ENCODE measurements at places on chromosomes 7 and 10. TPM values are rescaled to one million over a fixed set of nuclear protein-coding genes. Genes with fewer than 3 reads are reported as not detected.

DNA sequence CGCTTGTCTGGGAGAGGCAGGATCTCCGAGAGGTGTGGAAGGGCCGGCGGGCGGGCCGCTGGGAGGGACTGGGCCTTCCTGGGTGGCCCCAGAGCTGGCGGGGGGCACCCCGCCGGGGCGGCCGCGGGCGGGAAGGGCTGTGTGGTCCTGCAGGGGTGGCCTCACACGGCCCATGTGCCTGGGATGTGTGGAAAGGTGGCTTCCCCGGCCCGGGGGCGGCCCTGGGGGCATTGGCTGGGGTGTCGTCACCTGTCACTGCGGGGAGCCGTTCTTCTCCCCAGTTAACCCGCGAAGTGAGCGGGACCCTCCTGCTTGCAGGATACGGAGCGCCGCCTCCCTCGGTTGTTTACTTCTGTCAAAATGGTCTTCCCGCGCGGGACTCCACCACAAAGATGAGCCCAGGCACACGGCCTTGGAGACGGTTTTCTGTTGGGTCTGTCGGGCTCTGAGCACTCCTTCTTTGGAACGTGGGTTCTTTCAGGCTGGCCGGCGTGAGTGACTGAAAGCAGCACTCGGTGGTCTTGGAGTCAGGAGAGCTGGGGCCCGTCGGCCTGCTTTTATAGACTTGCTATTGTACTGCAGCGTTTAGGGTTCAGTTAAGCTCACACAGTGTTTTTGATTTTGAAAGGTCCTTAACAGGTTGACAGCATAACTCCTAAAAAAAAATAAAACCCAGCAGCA, 700 bp downstream of the SMC3 start:
- peak; percentile 64 for DNase-seq

DNA sequence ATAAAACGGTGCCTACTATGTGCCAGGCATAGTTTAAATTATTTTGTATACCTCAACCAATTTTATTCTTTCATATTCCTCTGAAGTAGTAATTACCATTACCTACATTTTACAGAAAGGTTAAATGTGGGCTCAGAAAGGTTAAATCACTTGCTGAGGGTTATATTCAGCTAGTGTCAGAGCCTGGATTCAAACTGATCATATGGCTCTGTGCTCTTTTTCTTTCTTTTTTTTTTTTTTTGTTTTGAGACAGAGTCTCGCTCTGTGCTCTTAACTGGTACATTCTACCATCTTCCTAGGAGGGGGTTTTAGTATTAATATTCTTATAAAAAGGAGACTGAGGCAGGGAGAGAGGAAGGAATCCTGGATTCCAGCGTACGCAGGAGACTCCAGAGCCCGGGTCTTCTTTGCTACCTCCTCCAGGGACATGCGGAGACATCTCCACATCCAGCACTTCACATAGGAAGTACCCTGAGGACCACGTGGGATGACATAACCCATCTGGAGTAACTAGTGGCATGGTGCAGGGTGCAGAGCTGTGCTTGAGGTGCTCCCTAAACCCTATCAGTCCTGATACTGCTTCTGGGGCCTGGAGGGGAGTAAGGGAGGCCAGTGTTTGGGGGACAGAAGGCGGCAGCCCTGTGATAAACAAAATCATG, 29.6 kb upstream of the ATXN7L1 start:
- no peak for DNase-seq

DNA sequence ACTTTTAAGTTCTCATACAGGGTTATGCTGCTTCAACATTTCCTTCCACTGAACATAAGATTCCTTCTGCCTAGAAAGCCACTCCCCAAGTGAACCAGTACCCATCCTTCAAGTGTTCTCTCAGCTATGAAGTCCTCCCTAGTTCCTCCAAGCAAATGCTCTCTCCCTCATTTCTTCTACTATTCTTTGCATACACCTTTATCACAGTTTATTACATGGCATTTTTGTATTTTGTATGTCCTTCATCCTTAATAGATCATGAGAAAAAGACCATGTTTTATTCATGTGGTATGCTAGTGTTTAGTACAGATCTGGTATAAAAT, 1.9 kb downstream of the SYPL1 start:
- DNase-seq, result no peak

- no peak for DNase-seq
These were observed 111.3 kb downstream of the PTPN20 start for GRCh38 chr10:47022311-47023131.

- DNase-seq, result no peak
These were observed 641.2 kb upstream of the LRRTM3 start for GRCh38 chr10:66284621-66285020.

DNA sequence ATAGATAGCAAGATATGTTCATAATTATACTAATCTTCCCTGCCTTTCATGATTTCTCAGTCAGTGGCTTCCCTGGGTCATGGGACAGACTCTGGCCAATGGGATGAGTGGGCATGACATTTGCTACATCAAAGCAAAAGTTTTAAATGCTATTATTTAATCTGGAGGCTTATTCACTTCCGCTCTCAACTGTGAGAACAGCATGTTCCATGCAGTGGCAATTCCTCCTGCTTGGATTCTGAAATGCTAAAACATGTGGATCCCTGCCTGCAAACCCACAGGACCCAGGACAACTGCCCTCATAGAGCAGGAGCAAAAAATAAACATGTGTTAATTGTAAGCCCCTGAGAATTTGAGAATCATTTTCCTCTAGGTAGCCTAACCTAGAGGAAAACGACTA, 1412.4 kb upstream of the CELF2 start:
- DNase-seq, result no peak

GRCh38 chr10:28130267-28130666, 131.4 kb upstream of the ODAD2 start:
- no peak for DNase-seq

AKR1C8 gene
- not detected for total RNA-seq

CALD1 gene
- total RNA-seq, result 23.4 TPM

Measured in pancreas (tissue), 10 donors.